ENCODE measurements at places on chromosomes 13 and 19.

DNA sequence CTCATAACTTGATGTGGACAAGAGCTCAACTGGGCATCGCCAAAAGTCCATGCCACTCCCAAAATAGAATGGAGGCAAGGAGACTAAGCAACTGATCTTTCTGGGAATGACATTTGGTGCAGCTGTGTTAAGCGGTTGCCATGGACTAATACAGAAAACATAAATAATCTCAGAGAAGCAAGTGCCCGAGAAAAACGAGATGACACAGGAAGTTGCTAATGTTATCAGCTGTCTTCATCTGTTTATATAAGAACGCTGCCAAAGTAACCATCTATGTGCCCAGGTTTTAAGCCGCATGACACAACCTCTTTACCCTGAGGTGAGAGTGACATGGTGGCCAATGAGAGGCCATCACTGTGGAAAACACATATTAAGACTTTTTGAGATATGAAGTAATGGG lies 54.9 kb upstream of the SACS start:
- peak; percentile 5 for DNase-seq

GRCh38 chr19:33831825-33832224 lies 35.2 kb downstream of the KCTD15 start:
- DNase-seq = no peak

DNA sequence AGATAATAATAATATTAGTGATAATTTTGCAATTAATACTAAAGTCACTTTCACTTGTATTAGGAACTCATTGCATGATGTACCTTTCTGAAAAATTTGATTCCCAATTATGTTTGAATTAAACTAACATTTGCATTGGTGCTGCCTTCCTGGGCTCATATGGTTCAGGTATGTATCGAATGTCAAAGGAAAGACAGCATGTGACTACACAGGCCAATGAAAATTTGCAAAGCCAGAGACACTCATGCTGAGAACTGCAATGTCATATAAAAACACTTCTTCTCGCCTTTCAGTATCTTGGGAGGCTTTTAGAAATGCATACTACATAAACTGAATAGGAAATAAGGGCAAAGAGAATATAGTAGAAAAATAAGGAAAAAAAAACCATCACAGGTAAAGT lies 44.3 kb downstream of the RAP2A start:
- DNase-seq = no peak

DNA sequence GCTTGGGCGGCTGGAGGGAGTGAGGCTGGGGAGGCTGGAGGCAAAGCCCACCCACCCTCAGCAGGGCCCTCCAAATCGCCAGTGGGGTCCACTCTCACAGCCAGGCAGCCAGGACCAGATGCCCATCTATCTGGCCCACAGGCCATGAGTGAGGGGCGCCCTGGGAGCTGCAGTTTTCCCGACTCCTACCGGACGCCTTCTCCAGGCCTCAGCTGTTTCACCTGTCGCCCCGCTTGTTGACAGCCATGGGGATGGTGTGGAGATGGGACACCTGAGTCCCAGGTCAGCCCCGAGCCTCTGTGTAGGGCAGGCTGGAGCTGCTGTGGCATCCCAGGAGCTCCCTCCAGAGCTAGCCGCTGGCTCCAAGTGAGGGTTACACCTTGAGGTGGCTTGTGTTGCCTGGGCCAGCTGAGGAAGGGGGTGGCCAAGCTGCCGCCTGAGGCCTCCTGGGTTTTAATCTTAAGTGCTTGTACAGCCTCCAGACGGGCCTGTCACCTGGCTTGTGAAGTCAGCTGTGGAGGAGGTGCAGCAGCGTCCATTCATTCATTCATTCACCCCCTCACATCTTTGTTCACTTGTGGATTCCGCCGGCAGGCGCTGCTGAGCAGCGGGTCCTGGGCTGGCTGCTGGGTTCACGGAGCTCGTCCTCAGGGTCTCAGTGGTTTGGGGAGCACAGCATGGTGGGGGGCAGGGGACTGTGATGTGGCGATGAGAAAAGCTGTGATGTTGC lies 52.0 kb downstream of the COMP start:
- no peak for DNase-seq

- DNase-seq = peak; percentile 28
Observed at GRCh38 chr19:20278342-20278741, 111.3 kb downstream of the ZNF486 start.

DNA sequence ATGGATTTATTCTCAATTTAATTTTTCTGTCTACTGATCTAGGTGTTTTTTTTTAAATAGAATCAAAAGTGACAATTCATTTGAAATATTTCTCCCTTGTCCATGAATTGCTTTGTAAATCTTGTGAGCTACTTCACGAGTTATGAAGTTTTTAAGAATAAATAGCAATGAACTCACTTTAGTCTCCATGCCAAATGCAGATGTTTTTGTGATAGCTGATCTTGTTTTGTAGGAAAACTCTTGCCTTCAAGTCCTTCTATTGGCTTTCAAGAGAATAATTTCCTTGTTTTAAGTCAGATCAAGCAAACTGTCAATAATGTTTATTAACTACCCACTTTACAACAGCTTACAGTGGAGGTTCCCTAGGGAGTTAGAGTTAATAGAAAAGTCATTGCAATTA lies 99.8 kb downstream of the ITGBL1 start:
- no peak for DNase-seq

GRCh38 chr13:32423592-32423991 lies 4.3 kb downstream of the N4BP2L1 start:
- DNase-seq = no peak

- no peak for DNase-seq
Observed at GRCh38 chr13:34657716-34658115, 284.4 kb upstream of the NBEA start.

- no peak for DNase-seq
Observed at GRCh38 chr19:4174213-4174894, 8.0 kb downstream of the SIRT6 start.

DNA sequence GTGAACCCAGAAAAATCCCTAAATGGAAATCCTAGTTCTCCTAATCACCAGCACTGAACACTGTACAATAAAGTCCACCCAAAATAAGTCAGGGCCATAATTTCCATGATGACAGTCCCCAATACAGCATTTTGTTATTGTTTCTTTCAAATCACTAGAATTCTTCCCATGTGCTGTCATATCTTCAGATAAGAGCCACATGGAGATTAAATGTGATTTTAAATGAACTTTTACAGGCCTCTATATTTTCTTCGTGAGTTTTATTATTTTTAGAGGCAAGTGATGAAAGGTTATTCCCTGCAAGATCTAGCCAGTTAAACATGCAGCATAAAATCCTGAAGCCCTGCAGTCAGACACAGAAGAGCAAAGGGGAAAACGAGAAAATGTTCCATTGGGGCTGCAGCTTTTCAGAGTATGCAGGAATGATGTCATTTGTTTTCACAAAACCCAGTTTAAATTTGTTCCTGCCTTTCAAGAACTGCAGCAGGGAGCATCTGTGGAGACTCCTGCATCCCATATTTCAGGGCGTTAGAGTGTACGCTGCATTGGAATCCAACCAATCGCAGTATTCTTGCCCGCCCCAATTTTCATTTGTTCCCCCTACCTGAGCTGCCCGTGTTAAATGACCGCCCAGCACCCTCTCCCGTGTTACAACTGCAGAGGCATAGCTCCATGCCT lies 167.2 kb upstream of the KLF12 start:
- no peak for DNase-seq

GRCh38 chr19:57302727-57303401 lies 17.4 kb upstream of the ZNF543 start:
- no peak for DNase-seq

- DNase-seq = peak; percentile 59
Observed at GRCh38 chr19:2475018-2475701, 767 bp upstream of the GADD45B start.

GRCh38 chr19:31014668-31015067 lies 334.6 kb downstream of the TSHZ3 start:
- no peak for DNase-seq

- no peak for DNase-seq
Observed at GRCh38 chr19:512547-513365, 5.5 kb downstream of the TPGS1 start.

- no peak for DNase-seq
Observed at GRCh38 chr19:30444686-30445232, 72.6 kb downstream of the ZNF536 start.

GRCh38 chr13:92966900-92967299 lies 259.7 kb upstream of the GPC6 start:
- no peak for DNase-seq

DNA sequence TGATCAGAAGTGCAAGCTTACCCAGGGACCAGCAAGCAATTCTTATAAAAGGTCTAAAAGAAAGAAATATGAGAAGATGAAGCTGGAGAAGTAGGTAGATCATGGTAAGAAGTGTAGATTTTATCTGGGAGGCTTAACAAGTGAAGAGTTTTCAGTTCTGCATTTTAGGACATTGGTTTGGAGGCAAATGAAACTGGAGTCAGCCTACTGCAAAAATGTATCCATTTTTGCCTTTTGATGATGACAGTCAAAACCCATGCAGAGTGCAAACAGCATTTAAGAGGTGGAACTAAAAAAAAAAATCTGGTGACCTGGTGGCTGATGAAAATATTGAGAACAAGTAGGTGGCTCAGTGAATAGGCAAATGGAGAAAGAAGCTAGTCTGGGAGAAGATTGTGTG lies 216.9 kb downstream of the DNAJC15 start:
- no peak for DNase-seq

DNA sequence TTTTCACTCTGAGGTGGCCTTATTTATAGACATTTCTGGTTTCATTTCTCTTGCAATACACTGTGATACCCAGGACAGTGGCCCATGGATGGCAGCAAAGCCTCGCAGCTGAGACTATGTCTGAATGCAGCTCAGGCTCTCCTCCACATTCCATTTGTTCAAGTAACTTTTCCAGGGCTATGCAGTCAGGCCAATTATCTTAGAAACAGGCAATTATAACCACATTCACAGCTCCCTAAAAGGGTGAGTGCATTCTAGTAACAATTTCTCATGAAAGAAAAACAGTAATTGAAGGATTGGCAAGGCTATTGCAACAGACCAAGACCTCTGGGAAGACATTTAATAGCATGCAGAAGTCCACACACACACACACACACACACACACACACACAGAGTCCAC lies 264.0 kb downstream of the TBC1D4 start:
- DNase-seq = no peak

GRCh38 chr19:55146705-55147273 lies 2.2 kb downstream of the TNNT1 start:
- DNase-seq = no peak

DNA sequence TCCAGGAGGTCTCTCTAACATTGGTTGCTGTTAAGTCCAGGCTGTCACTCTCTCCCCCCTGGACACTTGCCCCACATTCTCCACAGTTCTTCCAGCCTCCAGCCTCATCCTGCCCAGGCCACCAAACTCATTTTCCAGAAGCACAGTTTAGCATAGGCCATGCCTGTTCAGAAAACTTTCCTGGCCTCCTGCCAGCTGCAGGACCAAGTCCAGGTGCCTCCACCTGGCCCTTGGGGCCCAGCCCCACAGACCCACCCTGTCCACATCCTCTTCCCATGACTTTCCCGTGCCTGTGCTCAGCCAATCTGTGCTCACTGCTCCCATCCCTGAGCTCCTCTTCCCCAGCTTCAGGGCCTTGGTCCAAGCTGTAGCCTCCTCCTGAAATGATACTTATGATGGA lies 905.0 kb downstream of the UQCRFS1 start:
- DNase-seq = no peak

DNA sequence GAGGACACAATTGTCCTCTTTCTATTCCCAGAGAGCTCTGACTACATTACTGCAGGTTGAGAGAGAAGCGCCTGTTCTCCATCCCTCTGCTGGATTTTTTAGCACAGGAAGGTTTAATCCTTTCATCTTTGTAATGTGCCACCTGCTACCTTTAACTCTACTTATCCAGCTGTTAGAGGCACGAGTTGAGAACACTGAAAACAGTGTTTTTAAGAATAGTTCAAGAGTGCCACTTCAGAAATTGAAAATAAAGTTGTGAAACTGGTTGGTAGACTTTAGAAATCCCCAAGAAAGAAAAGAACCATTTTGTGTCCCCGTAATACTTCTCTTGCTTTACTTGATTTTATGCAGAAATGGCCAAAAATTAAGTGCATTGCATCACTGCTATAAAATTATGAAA lies 20.6 kb downstream of the FREM2 start:
- DNase-seq = no peak

DNA sequence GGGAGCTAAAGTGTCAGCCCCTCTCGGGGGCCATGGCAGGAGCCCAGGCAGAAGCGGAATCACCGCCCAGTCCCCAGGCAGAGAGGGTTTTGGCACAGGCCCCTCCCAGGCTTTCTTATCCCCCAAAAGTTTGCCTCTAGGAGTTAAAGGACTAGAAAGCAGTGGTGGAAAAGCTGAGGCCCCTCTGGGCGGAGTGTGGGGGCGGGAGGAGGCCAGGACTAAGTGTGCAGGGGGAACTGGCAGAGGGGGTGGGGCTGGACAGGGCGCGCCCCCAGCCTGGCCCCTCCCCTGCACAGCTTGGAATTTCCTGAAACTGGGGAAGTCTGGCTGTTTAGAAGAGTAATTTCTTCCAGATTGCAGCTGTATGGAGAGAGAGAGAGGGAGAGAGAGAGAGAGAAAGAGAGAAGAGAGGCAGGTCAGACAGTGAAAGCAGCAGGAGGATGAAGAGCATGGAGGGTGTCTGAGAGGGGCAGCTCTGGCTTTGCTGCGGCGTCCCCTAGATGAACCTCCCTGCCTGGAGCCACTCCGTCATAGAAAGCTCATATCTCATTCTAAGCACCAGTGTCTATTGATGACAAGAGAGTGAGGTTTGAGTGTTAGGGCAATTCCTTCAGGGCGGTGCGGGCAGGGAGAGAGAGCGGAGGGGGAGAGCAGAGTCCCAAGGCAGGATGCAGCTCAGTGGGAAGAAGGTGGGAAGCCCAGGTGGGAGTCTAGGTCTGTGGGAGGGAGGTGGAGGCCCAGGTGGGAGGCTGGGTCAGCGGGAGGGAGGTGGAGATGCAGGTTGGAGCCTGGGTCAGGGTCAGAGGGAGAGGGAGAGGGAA lies at the start of gene CDC42EP5:
Gene CDC42EP5, minus strand, starts transcription at position 226 of the 821 bp plus-strand sequence. CDS start 7,749 bp downstream, outside the sequence.
- no peak for DNase-seq

DNA sequence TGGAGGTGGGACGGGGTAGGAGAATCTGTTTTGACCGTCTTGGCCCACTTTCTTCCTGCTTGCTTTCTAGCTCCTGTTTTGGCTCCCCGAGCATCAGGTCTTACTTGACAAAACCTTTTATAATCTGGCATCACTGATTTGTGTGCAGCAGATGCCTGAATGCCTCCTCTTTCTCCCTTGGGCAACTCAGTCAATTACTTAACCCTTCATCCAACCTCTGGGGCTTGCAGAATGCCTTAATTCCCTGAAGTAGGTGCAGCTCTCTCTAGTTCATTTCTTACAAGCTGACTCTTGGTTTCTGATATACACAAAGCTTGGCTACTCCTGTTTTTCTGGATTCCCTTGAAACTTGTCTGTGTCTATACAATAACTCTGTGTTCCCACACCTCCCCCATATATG lies 5.7 kb upstream of the NUP58 start:
- no peak for DNase-seq

GRCh38 chr19:17749912-17750317 lies 1.4 kb upstream of the FCHO1 start:
- no peak for DNase-seq

DNA sequence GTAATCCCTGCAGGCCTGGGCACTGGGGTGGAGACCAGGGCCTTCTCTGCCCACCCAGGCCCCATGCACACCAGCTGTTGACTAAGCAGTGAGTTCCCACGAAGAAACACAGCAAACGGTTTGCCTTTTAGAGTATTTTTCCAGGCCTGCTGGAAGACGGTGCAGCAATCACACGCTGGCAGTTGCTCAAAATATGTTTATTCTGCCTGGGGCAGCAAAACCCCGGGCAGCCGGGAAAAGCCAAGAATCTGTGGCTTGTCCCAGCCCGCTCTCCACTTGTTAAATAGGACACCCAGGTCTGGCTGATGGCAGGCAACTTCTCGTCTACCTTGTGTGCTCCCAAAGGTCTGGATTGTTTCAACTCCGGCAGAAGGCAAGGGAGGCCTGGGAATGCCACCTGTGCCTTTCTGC lies 40.8 kb downstream of the GGACT start:
- DNase-seq = no peak

All from central memory CD4-positive, alpha-beta T cell (primary cell).